ENCODE measurements at places on chromosomes 3 and 15.

DNA sequence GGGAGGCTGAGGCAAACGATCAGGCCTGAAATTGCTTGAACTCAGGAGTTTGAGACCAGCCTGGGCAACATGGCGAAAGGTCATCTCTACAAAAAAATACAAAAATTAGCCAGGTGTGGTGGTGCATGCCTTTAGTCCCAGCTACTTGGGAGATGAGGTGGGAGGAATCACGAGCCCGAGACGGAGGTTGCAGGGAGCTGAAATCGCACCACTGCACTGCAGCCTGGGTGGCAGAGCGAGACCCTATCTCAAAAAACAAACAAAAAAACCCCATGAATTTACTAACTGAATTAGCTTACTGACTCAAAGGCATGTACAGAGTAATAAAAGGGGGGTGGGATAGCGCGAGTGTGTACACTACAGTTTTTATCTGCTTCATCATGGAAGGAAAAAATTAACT, 19.3 kb downstream of the ARF4 start:
- DNase-seq, result no peak

- no peak for DNase-seq
Measured at GRCh38 chr15:57962887-57963286, 102.6 kb downstream of the ALDH1A2 start.

GRCh38 chr15:73745073-73745472, 8.1 kb downstream of the INSYN1 start:
- DNase-seq, result no peak

GRCh38 chr3:149717391-149718056, 34.8 kb downstream of the COMMD2 start:
- DNase-seq, result peak; percentile 49

GRCh38 chr3:127286571-127287140, 1.2 kb downstream of the PRR20G start:
- DNase-seq, result no peak

DNA sequence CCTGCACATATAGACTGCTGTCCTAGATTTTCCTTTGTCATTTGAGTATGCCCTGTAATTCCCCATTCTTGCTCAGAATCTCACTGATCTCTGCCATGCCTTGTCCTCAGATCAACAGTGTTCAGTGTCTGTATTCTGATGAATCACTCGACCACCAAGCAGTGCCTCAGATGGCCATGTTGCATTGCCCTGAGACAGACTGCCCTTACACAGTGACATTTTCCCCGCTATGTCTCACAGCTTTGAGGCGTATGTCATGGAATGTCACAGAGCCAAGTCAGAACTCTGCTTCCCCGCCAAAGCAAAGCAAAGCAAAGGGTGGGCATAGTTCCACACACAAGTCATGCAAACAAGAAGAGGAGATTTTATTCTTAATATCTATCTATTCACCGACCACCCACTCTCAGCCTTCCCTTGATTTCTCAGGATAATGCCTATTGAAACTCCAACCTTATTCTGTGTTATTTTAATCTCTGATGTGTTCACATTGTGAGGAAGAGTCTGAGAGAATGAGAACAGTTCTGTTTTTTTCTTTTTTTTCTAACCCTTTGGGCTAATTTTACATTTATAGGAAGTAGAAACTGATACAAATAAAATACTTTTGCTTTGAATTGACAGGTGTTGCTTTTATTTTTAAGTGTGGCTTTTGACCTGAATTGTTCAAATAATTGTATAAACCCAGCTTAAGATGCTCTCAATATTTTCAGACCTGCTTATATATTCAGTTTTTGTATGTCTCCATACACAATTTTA, 16.9 kb upstream of the PSMD6 start:
- DNase-seq, result no peak

DNA sequence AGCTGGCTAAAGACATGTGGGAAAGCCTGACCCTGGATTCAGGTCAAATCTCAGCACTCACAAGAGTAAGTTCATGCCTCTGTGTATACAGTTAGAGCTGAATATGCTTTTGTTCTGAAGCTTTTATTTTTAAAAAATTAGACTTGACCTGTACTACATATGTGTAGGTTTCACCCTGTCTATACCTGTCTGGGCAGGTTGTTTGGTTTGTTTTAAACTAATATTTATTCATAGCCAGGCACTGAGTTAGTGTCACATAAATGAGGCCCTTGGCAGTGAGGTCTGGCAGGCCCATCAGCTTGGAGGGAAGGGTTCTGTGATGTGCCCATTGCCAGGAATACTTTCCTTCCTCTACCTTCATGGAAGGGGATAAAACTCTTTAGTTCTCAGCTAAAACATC, 1.9 kb downstream of the DNAJA4 start:
- no peak for DNase-seq

DNA sequence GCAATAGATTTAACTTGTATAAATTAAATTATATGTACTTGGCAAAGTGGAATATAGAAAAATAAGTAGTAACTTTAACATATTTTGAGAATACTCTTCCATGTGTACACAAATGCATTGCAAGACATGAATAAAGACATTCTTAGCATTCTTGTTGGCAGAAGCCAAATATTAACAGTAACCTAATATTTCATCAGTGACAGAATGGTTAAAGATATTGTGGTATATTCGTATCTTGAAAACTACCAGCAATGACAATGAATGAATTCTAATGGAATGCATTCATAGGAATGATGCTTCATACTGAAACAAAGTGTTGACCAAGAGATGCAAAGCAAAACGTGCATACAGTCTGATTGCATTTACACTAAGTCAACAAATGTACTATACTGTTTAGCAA, 524.7 kb downstream of the GRM7 start:
- DNase-seq, result no peak

DNA sequence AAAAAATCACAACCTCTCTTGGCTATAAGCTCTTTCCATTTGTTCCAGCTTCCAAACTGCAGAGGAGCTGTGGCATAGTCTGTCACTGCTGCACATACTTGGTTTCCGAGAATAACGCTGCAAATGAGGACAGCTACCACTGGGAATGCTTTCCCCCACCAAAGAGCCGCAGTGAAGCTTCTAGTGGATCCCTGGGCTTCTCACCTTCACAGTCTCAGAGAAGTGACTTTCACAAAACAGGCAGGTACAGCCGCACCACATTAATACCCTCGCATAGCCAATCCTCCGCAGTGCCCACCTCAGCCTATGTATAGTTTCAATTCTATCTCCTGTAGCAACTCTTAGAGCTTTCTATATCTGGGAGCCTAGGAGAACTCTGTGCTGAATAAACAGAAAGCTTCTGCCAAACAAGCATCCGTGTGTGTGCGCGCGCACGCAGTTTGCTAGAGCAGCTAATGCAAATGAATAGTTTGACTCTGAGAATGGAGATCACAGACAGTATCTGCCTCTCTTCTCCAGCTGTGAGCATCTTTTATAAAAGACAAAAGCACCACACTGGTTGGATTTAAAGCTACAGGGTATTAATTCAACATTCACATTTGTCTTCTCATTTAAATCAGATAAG, 81.9 kb upstream of the PLXND1 start:
- peak; percentile 66 for DNase-seq

- no peak for DNase-seq
Measured at GRCh38 chr3:99933971-99934750, 116.5 kb downstream of the CMSS1 start.

DNA sequence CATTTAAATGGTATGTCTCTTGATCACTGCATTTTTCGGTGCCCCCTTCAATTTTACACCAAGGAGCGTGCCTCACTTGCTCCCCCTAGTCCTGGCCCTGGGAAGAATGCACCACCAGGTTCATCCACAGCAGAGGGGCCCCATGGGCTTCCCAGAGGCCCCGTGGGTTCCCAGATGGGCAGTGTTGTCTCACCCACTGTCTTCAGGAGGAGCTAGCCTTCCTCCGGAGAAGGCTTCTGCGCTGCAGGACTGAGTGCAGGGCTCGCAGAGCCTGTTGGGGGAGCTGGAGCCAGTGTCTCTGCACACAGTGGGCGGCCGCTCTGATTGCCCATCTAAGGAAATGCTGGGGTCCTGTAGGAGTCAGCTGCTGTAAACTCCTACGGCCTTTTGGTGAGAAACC, 45.9 kb downstream of the POLR2M start:
- DNase-seq, result peak; percentile 75

DNA sequence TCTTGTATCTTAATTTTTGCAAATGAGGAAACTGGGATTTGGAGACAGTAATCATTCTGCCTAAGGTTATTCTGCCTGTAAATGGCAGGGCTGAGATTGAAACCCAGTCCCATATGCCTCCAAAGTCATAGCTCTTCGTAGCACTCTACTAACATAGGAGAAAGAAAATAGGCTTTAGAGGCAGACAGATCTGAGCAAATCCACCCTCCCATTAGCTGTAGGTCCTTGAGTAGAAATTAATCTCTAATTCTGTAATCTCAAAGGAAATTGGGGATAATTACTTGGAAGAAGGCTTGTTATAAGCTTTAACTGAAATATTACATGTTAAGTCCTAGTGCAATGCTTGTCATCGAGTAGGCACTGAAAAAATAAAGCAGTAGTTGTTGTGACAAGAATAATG, 252.1 kb upstream of the PEX5L start:
- DNase-seq, result no peak

DNA sequence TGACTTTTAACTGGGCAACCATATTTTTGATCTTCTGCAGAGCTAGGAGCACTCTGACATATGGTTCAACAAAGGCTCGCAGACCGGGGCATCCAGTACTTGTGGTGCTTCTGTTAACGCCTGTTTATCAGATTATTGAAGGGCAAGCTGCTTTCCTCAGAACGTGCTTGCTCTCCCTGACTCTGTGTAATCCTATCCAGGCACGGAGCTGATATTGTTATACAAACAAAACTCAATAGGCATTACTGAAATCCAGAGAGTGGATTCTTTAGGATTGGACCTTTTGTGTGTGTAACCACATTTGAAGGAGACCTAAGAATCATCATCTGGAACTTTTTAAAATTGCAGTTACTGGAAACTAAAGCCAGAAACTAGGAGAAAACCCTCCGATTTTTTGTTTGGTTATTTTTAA, 246.5 kb downstream of the PTPRG start:
- no peak for DNase-seq

DNA sequence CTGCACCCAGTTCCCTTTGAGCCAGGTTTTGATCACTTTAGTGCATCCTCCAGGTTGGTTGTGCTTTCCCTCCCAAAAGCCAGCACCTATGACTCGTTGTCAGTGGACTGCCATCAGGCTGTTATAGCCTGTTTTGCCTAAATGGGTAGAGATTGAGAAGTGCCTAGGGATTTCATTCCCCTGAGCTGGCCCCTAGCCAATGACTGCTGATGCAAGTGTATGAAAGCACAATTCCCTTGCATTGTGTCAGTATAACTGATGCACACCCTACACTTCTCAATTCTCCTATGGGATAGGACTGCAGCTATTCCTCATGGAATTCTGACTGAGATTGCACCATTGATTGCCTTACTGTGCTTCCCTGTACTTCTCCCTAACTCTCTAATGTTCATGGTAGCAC, 102.1 kb upstream of the ARPP21 start:
- DNase-seq, result no peak

DNA sequence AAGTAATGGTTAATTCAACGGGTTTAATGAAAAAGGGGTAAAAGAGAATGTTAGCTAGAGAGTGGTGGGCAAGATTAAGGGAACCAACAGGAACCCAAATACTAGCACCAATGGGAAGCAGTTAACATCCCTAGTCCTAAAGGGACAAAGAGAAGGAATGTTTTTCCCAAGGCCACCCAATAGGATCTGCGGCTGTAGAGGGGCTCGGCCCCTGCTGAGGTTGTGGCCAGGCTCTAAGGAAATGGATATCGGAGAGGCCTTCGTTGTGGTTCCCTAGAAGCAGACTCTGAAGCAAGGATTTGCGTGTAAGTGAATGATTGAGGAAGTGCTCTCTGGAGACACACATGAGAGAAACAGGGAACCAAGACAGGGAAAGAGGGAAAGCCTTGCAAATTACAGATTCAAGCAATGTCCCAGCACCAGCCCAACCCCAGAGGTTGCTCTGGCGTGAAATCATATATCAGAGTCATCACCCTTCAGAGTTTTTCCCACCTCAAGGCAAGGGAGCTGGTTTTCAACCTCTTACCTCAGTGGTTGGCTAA, 83.6 kb upstream of the TNIK start:
- no peak for DNase-seq

- peak; percentile 79 for DNase-seq
Measured at GRCh38 chr3:53525765-53526703, 31.6 kb downstream of the CACNA1D start.
